Mesothelial cell of epicardium (in vitro differentiated cells): ENCODE measurements at places on chromosomes 11 and 22. TPM values are rescaled to one million over a fixed set of nuclear protein-coding genes. Genes with fewer than 3 reads are reported as not detected.

DNA sequence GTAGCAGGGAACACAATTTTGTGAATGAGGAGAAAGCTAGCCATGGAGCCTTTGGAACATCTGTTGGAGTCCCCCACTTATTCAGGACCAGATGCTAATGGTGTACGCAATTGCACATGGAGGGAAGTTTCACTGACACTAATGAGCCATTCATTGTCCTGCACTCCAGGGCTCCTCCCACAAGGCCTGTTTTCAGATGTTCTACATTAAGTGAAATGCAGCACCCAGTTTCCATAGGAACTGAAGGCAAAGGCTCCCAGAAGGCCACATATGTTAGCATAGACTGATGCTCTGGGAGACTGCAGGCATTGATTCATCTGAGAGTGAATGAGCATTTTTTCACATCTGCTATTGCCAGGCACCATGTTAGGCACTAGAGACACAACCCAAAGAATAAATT lies 399.5 kb downstream of the ETS1 start:
- no peak for DNase-seq

The LRRN4CL gene
- total RNA-seq, result 1.6 to 2.3 TPM (median 1.7 TPM) in 3 replicates

DNA sequence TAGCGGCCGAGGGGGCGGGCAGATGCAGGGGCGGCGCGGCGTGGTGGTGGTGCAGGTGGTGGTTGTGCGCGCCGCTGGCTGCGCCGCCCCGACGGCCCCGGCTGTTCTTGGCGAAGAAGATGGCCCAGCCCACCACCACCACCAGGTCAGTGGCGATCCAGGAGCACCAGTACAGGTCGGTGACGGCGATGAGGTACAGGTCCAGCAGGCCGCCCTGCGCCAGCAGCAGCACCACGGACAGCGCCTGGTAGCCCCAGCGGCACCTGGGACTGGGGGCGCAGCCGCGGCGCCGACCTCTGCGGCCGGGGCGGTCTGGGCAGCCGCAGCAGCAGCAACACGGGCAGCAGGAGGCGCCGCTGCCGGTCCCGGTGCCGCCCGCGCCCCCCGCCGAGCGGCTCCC lies 879 bp downstream of the TMEM121B start:
- peak; percentile 64 for DNase-seq

The OR4A16 gene
- not detected in 3 replicates for total RNA-seq

The CD6 gene
- 0.27 to 0.31 TPM in 2 of 3 replicates, not detected in the other for total RNA-seq

The ZNF214 gene
- total RNA-seq, result 6.2 to 7.4 TPM (median 6.5 TPM) in 3 replicates

The DNAJB13 gene
- total RNA-seq, result 0.59 to 0.75 TPM (median 0.60 TPM) in 3 replicates

- DNase-seq, result no peak
Measured at GRCh38 chr11:67270256-67271204, 4.3 kb downstream of the GRK2 start.

The PTPRCAP gene
- 1.4 to 1.8 TPM (median 1.6 TPM) in 3 replicates for total RNA-seq

DNA sequence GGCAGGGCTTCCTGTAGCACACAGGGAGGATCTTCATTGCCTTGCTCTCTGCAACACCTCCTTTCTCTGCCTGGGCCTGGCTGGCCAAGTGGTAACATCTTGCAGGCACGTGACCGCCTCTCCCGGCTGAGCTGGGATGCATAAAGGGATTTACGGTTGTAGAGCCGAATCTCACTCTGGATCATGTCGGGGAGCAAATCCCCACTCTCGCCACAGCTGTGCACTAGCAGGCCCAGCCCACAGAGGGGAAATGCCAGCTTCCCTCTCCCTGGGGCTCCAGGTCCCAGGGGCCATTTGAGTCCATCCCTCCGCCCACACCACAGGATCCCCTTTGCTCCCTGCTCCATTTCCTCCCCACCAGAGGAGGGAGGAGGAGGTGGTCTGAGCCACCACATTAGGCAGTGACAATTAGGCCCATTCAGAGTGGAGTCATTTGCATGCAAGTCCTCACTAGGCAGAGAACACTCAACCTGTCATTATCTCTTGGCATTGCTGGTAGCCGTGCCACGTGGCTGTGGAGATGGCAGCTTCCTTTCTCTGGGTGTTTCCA lies 196.7 kb downstream of the DSCAML1 start:
- no peak for DNase-seq

The GGT5 gene
- 2.9 to 4.1 TPM (median 3.6 TPM) in 3 replicates for total RNA-seq

DNA sequence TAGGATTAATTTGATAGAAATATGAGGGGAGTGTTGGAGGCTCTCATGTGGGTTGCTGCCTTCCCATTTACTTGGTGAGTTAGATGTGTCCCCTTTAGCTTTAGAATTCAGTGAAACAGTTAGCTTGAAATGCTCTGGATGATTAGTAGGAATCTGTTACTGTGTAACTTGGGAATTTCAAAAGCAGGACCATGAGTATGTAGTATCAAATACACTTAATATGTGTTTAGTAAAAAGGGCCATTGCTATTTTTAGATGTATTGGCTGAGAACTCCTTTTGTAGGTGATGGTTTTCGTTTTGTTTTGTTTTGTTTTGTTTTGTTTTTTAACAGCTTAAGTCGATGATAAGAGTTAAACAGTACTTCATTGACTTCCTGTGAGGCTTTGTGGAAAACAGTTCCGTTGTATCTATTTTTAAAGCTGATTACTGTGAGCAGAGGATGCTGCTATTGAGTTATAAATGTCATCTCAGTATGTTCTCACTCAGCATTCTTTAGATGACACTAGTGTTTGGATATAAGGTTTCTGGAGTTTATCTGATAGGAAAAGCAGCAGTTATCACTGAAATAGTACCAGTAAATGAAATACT lies 53.5 kb downstream of the MCAM start:
- no peak for DNase-seq

The ATG13 gene
- total RNA-seq, result 67.4 to 68.4 TPM (median 67.8 TPM) in 3 replicates

- DNase-seq, result no peak
Measured at GRCh38 chr22:29158546-29158945, 47.1 kb upstream of the EMID1 start.

- no peak for DNase-seq
Measured at GRCh38 chr11:8709002-8709672, 26.5 kb downstream of the RPL27A start.

The ZNRF3 gene
- 35.9 to 37.3 TPM (median 36.4 TPM) in 3 replicates for total RNA-seq

The SLC7A4 gene
- 3.2 to 3.7 TPM (median 3.2 TPM) in 3 replicates for total RNA-seq

DNA sequence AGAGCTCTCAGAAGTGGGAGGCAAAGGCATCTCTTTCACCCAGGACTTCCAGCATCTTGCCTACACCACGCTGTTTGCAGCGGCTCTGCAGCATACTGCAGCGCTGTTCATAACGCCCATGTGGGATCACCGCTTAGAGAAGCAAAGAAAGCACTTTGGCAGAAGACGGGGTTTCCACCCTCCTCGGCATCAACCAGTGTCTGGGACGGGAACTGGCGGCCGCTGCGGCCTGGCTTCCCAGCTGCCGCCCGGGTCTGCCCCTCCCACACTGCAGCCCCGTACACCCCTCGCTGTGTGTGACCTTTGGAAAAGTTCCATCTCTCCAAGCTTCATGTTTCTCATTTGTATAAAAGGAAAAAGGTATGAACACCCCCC lies 545 bp upstream of the TIRAP start:
- DNase-seq, result peak; percentile 58

DNA sequence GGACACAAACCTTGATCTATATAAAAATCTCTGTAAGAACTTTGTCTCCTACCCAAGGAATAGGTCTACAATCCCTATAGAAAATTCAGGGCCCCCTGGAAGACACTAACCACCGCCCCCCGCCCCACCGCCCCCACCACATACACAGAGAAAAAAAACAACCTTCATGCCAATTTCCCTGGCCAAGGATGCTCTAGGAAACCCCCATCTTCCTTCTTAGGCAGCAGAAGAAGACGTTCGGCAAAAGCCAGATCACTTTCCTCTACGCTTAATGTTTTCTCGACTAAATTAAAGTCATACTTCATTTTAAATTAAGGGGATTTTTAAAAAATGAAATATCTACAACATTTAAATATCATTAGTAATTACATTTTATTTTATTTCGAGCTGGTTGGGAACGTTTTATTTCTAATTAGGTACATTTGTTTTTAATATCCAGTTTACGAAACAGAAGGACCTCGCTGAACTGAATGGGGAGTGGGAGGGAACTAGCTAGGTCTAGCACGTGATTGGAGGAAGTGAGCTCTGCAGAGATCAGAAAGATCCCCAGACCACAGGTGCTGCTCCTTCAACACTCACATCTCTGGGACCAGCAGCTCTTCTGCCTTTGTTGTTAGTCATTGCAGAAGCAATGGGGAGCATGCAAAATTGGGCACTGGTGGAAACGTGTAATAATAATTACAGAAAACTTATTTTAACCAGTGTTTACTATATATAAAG lies 472.3 kb downstream of the MN1 start:
- no peak for DNase-seq

DNA sequence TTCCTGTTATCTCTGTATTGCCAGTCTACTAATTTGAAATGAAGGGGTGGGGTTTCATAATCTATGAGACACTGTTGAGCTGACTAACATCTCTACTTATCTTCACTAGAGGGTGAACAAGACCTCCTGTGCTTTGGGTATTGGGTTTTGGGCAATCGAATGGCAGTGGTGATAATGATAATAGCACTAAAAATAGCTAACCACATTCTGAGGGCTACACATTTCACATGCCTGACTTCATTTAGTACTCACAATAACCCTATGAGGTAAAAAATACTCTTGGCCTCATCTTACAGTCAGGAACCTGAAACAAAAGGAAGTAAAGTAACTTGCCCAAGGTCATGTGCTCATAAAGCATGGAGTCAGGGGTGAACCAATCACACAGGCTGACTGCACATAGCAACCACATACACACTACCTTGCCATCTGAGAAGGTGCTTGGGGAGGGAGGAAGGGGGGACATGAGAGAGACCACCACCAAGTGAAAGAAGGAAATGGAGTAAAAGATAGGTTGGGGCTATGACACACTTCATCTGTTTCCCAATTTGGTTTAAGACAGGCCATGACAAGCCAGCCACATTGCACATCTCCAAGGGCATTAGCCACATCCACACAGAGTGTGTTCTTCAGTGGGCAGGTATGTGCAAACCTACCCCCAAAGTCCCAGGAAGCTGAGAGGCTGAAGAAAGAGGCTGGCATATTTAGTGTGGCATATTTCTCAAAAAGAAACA lies 387.6 kb upstream of the DDI1 start:
- no peak for DNase-seq

The SMTN gene
- total RNA-seq, result 67.0 to 72.7 TPM (median 72.2 TPM) in 3 replicates

DNA sequence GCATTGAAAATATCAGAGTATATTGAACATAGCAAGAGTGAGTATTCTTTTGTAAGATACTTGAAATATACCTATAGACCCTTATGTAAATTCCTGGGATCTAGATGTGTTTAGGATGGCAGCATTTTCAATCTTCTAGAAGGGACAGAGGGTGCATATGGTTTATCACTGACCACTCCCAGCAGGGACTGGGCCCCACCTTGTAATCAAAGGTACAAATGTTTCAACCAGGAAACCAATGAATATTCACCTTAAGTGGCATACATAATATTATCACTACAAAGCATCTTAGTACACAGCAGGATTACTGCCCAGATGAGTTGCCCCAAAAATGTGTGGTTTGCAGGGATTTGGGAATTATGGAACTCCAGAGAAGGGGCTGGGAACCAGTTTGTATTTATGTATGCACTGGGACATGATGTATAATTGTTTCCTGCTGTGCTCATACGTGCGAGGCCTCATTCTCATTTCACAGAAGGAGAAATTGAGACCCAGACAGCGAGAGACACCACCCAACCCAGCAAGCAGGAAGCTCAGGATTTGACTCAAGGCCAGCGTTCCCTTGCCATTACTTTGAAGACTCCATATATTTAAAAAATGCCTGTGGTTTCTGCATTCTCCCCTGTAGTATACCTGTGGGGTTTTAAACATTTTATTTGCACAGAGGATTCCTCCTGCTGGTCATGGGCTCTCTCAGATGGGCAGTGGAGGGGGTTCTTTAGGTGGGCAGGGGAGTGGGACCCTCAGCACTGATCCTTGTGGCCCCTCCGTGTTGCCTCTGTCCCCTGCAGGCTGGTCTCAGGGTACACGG lies 5.2 kb downstream of the APOL4 start:
- DNase-seq, result no peak

The BACE1-AS gene
- total RNA-seq, result 15.8 to 20.0 TPM (median 16.6 TPM) in 3 replicates

GRCh38 chr11:83061883-83062282 lies 9.8 kb downstream of the RAB30 start:
- no peak for DNase-seq

- DNase-seq, result no peak
Measured at GRCh38 chr22:18063306-18063705, 14.5 kb upstream of the PEX26 start.

DNA sequence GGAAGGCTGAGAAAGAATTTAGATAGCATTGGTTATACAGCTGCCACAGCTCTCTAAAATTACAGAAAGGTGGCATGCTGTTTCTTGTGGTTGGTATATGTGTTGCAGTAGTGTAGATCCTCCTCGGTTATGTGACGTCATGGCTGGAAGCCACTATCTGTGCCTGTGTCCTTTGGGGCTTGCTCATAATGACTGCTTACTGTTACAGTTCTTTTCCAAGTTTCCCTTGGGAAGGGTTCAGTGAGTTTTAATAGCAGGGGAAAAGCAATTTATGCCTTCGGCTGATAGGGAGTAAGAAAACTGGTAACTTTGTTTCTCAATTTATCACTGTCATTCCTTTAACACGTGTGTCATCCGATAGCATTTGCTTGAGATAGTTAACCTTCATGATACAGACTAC lies 47.2 kb downstream of the POLD3 start:
- DNase-seq, result no peak

- DNase-seq, result no peak
Measured at GRCh38 chr11:22331771-22332170, 6.4 kb upstream of the SLC17A6 start.

The TRIM49 gene
- not detected in 3 replicates for total RNA-seq

The PPP2R1B gene
- total RNA-seq, result 29.2 to 34.8 TPM (median 33.8 TPM) in 3 replicates

DNA sequence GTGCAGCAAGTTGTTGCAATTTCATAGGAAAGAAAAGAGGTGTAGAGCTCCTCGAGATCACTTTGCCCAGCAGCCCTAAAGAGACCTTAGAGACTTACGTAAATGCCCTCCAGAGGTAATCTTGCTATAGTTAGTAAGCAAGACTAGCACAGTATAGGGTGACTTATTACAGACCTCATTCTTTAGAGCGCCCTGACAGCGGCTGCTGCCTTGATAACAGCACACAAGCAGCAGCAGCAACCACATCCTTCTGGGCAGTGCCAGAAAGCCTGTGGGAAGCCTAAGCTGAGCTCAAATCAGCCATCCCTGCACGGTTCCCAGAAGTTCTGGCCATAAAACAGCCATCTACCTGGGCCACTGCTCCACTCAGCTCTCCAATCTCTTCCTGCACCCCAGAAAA lies 22.6 kb upstream of the OR56B1 start:
- no peak for DNase-seq

GRCh38 chr11:47961383-47961782 lies 19.0 kb upstream of the PTPRJ start:
- no peak for DNase-seq
